Stimulated activated CD4-positive, alpha-beta T cell treated with anti-CD3 and anti-CD28 coated beads, Interleukin-1b, Interleukin-23, amount 100 ng/mL, for 1 hour (primary cell): ENCODE measurements at places on chromosomes 1 and 21.

DNA sequence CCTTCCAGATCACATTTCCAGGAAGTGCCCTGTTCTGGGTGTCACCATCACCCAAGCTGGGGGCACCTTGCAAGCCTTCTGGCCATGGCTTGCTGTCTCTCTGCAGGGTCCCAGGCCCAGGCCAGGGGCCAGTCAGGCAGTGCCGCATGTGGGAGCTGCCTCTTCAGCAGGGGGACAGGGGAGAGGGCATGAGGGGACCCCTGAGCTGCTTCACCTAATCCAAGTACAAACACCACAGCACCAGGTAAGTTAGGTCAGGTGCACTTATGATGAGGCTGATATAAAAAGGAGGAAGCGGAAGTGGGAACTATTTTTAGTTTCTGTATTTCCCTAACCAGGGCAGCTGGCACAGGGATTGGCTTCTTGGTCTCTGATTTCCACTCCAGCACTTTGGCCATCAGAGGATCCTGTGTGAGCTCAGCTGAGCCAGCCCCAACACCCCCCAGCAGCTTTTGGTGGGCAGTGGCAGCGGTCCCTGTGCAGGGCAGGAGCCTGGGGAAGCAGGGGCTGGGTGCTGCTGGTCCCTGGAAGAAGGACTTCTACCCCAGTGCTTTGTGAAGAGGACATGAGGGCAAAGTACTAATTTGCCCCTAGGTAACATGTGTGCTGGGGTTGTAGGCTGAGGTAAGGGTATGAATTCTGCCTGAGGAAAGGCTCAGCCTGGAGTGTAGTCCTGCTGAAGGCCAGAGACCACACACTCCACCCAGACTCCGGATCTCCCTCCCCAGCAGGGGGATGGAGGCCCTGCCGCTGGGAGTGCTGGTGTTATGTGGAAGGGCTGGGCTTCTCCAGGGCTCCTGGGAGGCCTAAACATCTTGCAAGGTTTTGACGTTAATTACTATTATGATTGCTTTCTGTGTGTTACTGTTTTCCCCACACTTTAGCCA is 3.3 kb upstream of the PCBP3 start:
- DNase-seq, result no peak

- no peak for DNase-seq
Measured at GRCh38 chr1:160168609-160169369, 17.4 kb downstream of the ATP1A4 start.

GRCh38 chr1:8883491-8883890 is 5.0 kb upstream of the ENO1 start:
- no peak for DNase-seq

- no peak for DNase-seq
Measured at GRCh38 chr1:14334336-14335176, 263.9 kb upstream of the KAZN start.

- no peak for DNase-seq
Measured at GRCh38 chr1:14634486-14634885, 36.0 kb downstream of the KAZN start.

DNA sequence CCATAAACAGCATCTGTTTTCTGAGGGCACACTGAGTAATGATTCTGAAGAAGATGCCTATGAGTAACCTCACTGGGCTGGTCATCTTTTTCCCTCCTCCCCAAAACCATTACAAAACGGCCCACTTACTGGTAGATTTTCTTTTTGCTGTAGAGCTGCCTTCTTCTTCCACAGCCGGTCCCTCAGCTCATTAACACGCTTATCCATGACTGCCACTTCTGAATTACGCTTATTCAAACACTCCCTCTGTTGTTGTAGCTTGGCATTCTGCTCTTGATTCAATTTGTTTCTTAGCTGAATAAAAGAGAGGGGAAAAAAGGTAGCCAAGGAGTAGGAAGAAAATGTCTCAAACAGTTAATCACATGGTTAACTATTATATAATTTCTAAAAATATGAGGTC is 43.1 kb downstream of the TP53BP2 start:
- DNase-seq, result no peak

GRCh38 chr1:20147846-20148570 is 8.9 kb downstream of the PLA2G2F start:
- no peak for DNase-seq

DNA sequence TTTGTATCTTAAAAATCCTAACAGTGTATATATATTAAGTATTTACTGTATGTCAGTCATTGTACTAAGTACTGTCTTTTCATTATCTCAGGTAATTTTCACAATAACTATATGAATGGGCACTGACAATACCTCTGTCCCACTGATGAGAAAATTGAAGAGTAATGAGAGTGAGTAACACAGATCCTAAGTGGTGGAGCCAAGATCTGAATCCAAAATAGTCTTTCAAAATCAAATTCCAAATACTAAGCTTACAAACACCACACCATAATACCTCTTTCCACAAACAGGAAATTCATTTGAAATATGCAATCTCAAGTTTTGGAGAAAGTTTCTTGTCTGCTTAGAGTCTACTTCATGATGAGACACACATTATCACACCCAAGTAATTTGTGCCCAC is 105.9 kb upstream of the EDEM3 start:
- DNase-seq, result no peak

DNA sequence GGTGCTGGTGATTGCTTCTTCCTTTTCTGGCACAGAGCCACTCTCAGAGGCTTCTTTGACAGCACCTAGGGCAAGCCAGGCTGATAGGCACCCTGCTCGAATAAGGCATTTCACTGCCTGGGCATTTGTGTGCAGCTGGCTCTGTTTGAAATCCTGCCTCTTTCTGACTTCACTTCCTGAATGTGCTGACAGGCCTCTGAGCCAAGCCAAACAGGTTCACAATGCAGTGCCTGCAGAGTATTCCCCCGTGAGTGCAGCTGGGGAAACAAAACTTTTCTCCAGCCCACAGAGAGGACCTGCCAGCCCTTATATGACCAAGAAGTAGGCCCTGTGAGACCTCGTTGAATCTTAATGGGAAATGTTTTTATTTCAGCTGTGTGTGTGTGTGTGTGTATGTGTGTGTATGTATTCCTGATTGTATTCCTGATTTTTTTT is 10.4 kb downstream of the JUN start:
- DNase-seq, result no peak

GRCh38 chr1:209620487-209620884 is 31.7 kb downstream of the LAMB3 start:
- no peak for DNase-seq

DNA sequence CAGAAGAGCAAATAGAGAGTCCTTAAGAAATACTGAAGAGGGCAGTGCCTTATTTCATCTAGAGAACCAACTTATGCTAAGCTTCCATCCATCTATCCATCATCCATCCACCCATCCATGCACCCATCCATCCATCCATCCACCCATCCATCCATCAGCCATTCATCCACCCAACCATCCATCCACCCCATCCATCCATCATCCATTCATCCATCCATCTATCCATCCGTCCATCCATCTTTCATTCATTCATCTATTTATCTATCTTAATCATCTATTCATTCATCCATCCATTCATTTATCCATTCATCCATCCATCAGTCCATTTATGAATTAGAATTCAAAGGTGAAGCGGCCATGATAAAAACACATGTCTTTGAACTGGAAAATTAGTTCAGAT is 171.5 kb upstream of the FMN2 start:
- no peak for DNase-seq
